ENCODE measurements at places on chromosomes 2 and 18.

DNA sequence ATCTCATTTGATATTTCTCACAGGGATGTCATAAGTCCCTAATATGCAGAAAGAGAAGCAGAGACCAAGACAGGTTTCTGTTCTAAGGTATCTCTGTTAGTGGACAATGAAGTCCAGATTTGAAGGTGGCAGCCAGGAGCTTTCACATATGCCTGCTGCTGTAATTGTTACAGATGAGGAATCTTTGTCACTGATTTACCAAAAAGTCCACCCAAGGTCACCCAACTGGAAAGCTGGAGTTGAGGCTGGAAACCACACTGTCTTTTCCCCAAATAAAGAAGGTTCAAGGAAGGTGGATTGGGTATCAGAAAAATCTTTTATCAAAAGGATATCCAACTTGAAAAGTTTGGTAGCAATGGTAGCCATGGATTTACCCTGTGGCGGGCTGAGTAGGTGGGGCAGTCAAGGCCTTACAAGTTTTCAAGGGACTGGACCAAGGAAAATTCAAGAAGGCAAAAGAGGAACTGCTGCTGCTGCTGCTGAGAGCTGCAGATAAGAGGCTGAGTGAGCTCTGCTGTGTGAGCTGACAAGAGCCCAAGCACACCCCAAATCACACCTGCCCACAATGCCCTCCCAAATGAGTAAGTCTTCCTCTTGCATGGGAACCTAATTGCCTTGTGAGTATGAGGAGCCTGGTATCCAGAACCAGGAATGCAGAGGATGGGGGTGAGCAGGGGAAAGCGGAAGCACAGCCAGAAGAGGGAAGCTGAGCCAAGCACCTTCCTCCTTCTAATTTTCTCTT, 241.2 kb downstream of the ANAPC1 start:
- no peak for DNase-seq

- DNase-seq = no peak
Measured at GRCh38 chr18:32355896-32356295, 114.8 kb downstream of the GAREM1 start.

DNA sequence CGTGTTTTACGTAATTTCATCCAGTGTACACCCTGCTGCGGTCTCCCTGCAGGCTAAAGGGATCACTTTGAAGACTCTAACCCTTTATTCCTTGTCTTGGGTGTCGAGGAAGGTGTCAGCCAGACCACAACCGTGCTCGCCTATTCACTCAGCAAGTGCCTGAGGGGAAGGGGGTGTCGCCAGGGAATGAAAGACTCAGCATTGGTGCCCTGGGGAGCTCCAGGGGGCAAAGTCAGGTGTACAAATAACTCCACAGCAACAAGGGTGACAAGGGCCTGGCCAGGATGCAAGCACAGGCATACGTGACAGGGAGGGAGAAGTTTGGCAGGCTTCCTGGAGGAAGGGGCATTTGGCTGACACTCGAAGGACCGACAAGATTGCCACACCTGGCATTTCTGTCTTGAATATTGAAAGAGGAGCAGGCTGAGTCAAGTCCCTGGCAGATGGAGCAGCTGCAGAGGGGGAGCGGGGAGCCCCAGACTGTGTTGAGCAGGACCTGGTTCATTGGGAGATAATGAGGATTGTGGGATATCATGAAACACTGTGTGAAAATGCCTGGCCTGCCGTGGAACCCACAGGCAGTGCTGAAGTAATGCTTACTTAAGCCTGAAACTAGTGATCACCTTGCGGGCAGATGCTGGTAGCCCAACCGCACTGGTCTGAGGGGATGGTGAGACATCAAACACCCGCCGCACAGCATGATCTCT, 93.9 kb downstream of the RHOB start:
- no peak for DNase-seq

- peak; percentile 21 for DNase-seq
Measured at GRCh38 chr18:24014986-24015638, 558 bp downstream of the TTC39C start.

Measured in stimulated activated CD8-positive, alpha-beta memory T cell treated with anti-CD3 and anti-CD28 coated beads, Interleukin-4, amount 100 ng/mL, for 4 hours (primary cell).